T-cell (primary cell): ENCODE measurements at places on chromosomes 7 and 10. TPM values are rescaled to one million over a fixed set of nuclear protein-coding genes. Genes with fewer than 3 reads are reported as not detected.

ARF5 gene
- 90.0 TPM for total RNA-seq

LRRN3 gene
- total RNA-seq: 106 TPM

CAMK1D gene
- total RNA-seq: 16.8 TPM

FAM25C gene
- not detected for total RNA-seq

APBB1IP gene
- total RNA-seq: 102 TPM
